ENCODE measurements at places on chromosomes 2 and 18.

GRCh38 chr18:78607221-78607620 is 372.4 kb upstream of the SALL3 start:
- no peak for DNase-seq

DNA sequence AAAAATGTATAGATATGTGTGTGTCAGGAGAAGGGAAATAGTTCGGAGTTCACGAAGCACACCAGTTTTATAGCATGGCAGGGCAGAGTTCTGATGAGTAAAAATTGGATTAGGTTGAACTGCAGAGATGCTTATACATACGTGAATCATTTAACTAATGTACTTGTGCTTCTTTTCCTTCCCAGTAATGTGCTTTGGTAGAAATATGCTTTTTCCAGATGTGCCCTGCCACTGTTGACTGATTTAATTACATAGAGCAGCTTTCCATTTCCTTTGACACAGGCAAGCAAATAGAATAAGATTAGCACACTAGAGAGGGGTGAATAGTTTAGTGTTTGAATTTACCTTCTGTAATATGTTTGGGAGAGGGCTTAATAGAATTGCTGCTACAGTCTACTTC is 28.9 kb upstream of the ARMC9 start:
- no peak for DNase-seq

GRCh38 chr2:2318949-2319348 is 12.1 kb downstream of the MYT1L start:
- no peak for DNase-seq

- DNase-seq, result no peak
These were observed 381.0 kb downstream of the MTX2 start for GRCh38 chr2:176650104-176650837.

- no peak for DNase-seq
These were observed 65.9 kb downstream of the MGAT5 start for GRCh38 chr2:134319596-134320254.

GRCh38 chr18:72207280-72207679 is 336.9 kb downstream of the CBLN2 start:
- DNase-seq, result no peak

GRCh38 chr2:198622986-198623730 is 818.8 kb downstream of the PLCL1 start:
- no peak for DNase-seq

DNA sequence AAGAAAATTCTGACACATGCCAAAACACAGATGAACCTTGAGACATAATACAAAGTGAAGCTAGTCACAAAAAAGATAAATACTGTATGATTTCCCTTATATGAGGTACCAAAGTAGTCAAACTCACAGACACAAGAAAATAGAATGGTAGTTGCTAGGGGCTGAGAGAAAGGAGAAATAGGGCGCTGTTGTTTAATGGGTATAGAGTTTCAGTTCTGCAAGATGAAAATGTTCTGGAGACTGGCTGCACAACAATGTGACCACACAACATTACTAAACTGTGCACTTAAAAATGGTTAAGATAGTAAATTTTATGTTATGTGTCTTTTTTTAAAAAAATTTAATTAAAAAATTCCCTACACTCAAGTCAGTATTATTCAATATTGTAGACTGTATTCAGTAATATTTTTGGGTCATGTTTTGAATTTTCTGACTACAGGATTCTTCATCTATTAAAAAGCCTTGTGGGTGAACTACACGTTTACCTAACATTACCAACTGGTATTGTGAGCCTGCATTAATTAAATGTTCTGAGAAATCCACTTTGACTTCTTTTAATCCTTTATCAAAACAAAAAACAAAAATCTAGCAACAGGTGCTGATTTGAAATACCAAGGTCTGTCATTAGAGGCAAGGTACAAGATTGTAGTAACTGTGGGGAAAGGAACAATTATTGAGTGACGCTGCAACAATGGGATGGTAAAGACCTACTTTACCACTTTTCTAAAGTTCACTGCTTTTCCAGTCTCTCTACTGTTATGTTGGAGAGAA is 140.8 kb upstream of the ZFP36L2 start:
- DNase-seq, result no peak

GRCh38 chr18:74896390-74896991 is 298.8 kb downstream of the ZNF407 start:
- peak; percentile 9 for DNase-seq

- DNase-seq, result no peak
These were observed 290.9 kb downstream of the IRS1 start for GRCh38 chr2:226508683-226509082.

DNA sequence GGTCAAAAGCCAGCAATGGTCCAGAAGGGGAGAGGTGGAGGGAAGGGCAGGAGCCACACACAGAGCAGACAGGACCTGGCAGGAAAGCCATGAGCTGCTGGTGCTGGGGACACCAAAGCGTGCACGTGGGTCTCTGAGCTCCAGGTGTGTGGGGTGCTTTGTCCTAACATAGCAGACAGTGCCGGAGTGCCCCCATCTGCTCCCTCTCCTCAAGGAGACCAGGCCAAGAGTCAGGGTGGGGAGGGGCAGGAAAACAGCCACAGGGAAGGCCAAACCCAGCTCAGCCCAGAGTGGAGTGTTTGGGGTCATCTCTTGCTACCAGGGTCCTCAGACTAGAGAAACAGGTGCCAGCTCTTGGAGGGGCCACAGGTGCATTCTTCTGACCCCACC is 4.2 kb upstream of the GPC1 start:
- no peak for DNase-seq

DNA sequence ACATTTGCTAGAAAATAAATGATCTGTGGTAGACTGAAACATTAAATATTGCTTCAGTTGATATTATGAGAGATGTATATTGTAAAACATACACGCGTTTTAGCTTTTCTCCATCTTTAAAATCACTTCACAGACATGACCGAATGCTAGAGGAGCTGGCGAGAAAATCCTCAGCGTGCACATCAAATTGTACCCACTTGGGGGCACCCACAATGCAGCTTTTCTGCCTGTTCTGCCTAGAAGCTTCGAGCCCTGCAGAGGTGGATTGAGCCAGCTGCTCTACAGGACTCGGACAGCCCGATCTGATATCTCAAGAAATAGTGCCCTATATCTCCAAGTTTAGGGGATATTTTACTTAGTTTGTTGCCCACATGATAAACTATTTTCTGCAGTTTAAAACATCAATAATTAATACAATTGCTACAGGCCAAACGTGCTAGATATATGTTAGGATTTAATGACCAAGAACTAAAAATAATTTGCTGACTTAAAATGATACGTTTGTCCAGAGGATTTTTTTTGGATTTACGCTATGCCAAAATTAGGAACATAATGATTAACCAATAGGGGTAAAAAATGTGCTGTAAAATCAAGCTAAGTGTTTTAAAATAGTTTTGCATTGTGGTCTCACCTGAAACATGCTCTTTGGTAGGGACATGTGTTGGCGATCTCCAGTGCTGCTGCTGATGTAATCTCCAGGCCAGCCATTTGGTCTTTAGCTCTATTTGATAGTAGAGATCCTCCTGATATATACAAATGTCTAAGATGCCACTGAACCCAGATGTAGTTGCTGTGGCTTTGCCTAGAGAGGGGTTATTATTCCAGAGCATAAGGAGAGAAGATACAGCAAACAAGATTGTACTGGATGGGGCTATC is 22.3 kb upstream of the ATP5MC3 start:
- peak; percentile 58 for DNase-seq

DNA sequence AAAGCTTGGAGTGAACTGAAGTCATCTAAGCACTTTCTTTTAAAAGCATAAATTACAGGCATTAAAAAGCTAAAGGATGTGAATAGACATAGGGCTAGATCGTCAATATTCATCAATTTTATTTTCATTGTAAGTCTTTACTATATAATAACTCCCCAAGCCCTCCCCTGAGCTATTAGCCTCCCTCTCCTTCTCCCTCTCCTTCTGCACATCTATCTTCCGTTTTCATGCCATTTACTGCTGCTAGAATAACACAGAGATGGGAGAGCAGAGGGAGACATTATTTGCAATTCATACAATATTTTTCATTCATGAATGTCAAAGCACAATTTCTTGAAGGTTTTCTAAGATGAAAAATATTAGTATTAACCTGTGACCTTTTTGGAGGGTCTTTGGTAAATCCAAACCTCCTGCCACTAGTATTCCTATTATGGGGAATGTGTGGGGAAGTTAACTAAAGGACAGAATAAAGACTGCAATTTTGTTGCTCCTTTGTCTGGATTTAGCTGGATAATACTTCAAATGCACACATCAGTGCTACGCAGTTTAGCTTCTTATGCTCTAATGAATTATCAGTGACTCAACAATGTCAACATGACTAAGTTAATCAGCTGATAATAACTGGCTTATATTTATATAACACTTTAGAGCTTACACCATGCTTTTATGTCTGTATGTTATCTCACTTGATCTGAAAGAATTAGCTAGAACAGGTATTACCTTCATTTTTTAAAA is 28.2 kb upstream of the MFF start:
- DNase-seq, result no peak

DNA sequence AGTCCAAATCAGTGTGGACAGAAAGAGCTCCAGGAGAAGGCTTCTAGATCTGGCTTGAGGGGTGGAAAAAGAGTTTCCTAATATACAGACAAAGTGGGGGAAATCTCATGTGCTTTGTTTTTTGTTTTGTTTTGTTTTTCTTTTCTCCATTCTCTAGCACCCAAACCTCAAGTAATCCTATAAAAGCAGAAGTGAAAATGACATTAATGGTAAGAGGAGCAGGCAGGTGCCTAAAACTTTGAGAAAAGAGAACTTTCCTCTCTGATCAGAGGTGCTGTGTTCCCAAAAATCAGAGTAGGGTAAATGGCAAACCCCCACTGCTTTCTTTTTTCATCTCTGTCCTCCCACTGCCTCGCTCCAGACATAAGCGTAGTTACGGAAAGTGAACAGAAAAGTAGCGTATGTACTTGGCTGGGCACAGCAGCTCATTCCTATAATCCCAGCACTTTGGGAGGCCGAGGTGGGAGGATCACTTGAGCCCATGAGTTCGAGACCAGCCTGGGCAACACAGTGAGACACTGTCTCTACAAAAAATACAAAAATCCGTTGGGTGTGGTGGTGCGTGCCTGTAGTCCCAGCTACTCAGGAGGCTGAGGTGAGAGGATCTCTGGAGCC is 77.8 kb downstream of the FAM161A start:
- DNase-seq, result no peak

- DNase-seq, result no peak
These were observed 29.1 kb downstream of the DRC1 start for GRCh38 chr2:26430826-26431225.

DNA sequence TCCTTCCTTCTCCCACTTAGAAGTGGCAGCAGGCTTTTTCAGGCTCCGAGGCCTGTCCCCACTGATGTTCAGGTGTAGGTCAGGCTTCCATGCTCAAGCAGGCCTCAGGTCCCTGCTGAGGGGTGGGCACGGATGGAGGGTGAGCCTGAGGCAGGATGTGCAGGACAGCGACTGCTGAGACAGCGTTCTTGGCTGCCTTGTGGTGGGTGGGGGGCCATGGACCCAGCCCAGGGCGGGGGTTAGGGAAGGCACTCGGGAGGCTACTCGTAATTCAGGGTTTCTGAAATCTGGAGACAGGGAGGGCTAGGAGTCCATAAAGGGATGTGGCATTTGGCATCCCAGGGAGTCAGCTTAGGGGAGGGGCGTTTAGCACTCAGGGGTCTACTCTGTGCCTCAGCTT is 30.3 kb downstream of the COLEC11 start:
- DNase-seq, result no peak

DNA sequence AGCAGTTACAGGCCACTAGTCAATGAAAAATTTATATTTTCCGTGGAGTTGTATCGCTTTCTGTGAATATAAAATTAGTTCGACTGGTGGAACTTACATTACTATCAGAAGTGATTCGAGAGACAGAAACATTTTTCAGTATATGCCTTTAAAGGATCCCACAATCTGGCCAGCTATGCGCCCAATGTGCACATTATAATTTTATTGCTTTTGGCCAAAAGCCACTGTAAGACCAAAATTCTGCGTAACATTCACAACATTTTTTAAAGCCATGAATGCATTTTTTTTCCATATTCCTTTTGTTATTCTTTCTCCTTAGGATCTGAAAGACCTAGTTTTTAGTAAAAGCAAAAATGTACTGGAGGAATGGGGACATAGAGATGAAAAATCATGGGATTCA is 131.0 kb upstream of the CHAC2 start:
- no peak for DNase-seq

DNA sequence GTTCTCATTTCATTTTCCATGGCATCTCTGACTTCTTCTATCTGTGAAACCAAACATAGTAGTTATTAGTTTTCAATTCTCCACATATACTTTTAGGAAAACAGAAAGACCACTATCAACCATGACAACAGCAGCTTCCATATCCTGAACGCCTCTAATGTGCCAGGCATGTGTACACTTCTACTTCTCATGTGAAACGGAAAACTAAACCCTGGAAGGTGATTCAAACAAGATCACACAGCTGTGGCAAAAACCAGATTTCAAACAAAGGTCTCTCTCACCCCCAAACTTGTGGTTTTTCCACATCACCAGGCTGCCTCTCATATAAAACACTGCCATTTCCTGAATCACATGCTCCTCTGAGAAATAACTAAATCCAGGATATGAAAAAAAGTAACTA is 41.8 kb downstream of the PTCD3 start:
- DNase-seq, result no peak

GRCh38 chr2:143617803-143618415 is 488.7 kb downstream of the ARHGAP15 start:
- DNase-seq, result no peak

GRCh38 chr2:145033438-145033837 is 513.5 kb upstream of the ZEB2 start:
- DNase-seq, result no peak

DNA sequence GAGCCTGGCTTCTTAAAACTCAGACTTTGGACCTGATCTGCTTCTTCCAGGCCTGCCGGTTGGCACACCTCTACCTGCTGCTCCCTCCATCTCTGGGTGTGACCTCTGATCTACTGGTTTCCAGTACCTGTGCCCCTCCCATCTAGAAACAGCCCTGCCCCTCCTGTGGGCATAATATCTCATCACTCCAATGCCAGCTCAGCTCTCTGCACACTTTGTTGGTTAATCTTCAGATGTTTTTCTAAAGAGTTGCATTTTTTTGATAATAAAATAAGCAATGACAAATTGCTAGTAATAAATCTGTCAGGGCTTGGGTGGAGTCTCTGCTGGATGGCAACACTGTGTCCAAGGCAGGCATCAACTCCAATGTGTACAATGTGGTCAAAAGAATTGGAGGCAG is 89.6 kb upstream of the PPP1CB start:
- DNase-seq, result no peak
